ENCODE measurements at places on chromosomes 7 and 10.
A peak's percentile ranks its signal among the peaks of the same experiment; 100 is the strongest.

GRCh38 chr7:25770235-25770634 is 381.8 kb upstream of the NFE2L3 start:
- DNase-seq: no peak

GRCh38 chr10:17214971-17215781 is 12.9 kb upstream of the VIM start:
- no peak for DNase-seq

- DNase-seq: no peak
These were observed 177.2 kb downstream of the BUB3 start for GRCh38 chr10:123331438-123331837.

DNA sequence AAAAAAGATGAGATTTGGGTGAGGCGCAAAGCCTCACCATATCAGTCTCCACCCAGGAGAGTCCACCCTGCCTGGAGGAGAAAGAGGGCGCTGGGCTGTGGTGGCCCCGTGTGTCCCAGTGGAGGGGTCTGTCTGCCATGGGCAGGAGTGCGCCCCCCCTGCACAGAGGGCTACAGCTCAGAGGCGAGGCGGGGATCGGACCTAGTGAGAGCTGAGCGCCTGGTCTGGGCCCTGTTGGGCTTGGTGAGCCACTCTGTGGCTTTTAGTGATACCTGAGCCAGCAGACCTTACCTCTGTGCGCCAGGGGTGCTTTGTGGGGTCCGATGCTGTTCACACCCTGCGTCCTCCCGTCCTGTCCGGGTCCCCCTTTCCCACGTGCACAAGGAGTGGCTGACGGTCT is 25.9 kb upstream of the GNA12 start:
- no peak for DNase-seq

DNA sequence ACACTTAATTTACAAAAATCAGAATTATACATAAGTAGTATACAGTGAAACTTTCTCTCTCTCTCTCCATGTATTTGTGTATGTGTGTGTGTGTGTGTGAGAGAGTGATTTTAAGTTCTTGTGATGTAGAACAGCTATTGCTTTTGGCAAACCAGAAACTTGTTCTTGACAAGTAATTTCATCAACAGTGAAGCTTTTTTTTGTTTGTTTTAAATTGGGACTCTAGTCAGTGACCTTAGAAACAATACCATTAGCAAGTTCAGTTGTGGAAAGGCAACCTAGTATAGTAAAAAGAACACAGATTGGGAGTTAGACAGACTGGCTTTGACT is 319.1 kb downstream of the PTEN start:
- DNase-seq: no peak

DNA sequence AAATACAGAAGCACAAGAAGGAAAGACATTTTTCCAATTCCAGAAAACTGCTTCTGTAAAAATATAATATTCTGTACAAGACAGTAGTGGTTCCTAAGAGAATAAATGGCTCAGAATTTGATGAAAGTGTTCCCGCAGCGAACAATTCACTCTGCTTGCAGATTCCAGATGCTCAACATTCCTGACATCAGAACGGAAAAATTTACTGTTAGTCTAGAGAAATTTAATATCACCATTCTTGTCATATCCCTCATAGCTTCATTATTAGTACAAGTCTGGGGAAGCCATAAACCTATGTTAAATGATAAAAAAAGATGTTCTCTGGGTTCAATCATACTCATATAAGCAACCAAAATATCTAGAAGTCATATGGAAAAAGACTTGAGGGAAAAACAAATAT is 83.6 kb downstream of the MPP7 start:
- DNase-seq: no peak

- no peak for DNase-seq
These were observed 71.2 kb upstream of the FAM20C start for GRCh38 chr7:121002-121785.

DNA sequence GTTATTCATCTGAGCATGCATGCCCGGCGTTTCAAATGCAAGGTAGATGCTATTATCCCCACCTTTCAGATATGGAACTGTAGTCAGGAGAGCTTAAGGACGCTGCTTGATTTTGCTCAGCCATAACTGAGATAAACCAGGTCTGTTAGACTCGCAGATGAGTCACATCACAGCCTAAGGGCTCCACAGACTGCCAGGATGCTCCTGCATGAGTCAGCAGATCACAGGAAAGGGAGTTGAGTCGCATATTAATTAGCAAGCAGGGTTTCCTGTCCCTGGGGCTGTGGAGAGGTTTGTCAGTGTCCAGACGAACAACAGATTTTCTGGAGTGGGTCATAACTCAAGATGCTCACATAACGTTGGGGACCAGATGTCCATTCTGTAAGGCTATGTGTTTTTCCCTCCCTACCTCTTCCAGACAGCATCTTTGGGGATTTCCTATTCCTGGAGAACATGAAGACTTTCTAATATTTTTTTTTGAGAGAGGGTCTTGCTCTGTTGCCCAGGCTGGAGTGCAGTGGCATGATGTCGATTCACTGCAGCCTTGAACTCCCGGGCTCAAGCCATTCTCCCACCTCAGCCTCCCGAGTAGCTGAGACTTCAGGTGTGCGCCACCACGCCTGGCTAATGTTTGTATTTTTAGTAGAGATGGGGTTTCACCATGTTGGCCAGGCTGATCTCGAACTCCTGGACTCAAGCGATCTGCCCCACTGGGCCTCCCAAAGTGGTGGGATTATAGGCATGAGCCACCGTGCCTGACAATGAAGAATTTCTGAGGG is 36.7 kb downstream of the PFKFB3 start:
- peak; percentile 86 for DNase-seq

DNA sequence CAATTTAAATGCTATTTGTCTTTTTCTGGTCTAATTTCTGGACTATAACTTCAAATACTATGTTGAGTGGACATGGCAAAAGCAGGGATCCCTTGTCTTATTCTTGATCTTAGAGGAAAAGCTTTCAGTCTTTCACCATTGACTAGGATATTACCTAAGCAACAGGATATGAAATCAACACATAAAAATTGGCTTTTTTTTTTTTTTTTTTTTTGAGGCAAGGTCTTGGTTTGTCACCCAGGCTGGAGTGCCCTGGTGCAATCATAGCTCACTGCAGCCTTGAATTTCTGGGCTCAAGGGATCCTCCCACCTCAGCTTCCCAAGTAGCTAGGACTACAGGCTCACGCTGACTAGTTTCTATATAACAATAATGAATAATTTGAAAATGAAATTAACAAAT is 90.8 kb downstream of the JMJD1C start:
- no peak for DNase-seq

DNA sequence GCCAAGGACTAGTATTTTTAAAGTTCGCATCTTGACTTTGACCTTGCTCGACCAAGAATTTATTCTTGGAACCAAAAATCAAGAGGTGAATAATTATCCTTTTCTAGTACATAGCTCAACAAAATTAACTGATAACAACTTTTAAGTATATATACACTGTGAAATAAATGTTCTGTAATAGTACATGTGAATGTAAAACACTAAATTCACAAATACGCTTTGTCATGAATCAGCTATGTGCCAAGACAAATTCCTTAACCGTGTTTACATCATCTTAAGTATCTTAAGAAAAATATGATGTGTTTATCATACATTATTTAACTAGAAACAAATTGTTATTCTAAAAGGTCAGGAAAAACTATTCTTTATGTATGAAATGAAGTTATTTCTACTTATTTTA is 83.3 kb downstream of the CUL2 start:
- no peak for DNase-seq

DNA sequence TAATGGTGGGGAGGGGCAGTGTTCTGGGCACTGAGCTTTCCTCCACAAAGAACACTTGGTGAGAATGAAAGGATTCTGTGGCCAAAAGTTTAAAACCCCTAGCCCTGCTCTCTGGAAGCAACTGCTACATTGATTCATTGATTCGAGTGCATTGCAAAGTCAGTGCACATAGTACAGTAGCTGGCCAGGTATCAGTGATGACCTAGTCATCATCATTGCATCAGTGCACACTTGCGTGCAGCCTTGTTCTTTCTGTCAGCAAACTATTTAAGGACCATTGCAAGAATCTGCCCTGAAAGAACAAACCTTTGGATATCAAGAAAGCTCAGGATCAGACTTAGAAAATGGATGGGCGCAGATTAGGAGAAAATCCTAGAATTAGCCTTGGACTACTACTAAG is 47.4 kb downstream of the CUL1 start:
- DNase-seq: no peak

GRCh38 chr10:112140110-112140970 is 43.2 kb downstream of the GPAM start:
- DNase-seq: peak; percentile 91

DNA sequence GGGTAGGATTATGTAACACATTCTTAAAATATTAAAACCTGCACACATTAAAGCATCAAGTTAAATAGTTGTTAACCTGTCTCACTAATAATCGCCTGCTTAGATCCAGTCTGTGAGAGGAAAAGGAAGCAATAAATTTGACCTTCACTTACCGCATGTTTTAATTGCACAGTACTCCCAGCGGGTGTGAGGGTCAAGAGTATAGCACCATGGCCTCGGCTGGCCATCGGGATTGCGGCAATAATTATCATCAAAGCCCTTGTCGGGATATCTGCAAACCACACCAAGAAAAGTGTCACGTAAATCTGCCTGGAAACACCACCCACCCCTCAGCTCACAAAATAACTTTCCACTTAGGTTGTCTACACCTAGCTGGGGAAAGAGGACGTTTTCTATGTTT is 26.6 kb downstream of the HGF start:
- no peak for DNase-seq

DNA sequence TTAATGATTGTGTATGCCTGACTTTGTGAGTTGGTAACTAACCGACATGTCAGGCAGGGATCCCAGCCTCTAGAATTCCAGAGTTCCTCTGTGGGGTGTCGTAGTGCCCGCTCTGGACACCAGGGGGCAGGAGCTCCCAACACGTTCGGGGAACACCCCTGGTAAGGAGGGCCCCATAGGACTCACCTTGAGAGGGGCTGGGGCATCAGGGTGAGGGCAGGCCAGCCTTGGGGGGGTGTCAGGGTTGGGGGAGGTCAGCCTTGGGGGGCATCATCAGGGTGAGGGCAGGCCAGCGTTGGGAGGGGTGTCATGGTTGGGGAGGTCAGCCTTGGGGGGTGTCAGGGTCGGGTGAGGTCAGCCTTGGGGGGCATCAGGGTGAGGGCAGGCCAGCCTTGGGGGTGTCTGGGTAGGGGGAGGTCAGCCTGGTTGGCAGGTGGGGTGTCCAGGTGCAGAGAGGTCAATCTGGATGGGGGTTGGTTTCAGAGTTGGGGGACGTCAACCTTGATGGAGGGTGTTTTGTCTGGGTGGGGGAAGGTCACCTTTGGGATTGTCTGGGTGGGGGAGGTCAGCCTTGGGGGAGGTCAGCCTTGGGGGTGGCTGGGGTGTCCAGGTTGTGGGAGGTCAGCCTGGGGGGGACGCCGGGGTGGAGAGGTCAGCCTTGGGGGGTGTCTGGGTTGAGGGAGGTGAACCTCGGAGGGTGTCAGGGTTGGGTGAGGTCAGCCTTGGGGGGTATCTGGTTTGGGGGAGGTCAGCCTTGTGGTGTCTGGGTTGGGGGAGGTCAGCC is 45.6 kb upstream of the SUN1 start:
- DNase-seq: peak; percentile 61

DNA sequence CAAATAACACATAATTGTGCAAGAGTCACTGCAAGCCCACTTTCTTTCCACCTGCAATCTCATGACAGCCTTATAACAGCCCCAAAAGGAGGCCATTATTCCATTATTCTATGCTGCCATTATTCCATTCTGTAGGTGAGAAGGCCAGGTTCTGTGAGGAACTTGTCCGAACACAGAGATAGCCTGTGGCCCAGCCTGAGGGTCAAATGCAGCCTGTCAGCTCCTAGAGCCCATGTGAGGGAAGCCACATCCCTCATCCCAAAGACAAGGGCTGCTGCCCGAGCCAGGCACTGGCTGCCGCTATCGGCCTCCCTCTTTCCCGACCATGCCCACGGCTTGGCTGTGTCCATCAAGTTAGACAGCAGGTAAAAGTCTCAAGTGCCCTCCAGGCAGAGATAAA is 24.1 kb upstream of the C10orf71 start:
- no peak for DNase-seq

DNA sequence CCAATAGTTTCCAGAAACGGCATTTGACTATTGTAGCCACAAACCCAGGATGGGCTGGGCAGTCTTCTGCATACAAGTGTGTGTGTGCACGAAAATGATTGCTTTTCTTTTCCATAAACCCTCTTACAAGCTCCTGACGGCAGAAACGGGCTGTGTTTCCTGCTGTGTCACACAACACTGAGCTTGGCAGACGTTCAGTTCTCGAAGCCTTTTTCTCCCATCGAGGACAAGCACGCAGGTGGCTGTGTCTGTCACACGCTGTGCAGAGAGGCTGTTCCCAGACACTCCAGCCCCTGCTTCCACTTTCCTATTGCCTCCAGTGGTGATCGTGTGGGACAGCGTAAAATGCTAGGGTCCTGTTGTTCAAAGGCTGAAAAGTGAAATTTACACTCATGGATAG is 32.1 kb downstream of the RBAK start:
- no peak for DNase-seq

DNA sequence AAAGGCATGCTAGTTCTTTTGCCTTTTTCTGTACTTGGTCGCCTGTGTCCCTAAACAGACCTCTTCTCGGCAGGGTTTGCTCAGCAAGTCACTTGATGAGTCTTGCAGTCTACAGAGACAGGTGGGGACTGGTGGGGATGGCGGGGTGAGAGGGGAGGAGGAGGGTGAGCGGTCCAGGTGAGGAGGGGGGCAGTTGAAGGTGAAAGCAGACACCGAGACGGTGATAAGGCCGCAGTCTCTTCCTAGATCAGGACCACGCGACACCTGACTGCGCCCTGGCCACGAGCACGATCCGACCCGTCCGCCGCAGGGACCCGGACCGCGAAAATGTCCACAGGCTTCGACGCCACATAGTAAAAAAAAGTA is 566 bp downstream of the ASNS start:
- DNase-seq: no peak

DNA sequence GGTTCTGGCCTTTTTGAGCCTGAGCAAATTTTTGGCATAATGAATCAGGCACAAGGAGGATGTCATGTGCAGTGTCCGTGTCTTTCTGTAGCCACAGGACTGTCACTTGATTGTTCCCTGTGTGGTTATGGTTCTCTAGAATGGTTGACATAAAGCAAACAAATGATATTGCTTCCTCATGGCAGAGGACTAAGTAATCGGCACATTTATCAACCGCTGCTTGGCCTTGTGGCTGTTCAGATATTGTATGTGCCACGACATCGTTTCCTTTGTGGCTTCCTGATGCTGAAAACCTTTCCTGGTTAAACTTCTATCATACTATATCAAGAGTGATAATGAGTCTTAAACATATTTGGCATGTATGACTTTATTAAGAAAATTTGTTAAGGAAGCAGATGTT is 598.8 kb downstream of the SUGCT start:
- DNase-seq: no peak

- DNase-seq: no peak
These were observed 2.5 kb downstream of the TNS3 start for GRCh38 chr7:47579458-47579857.

DNA sequence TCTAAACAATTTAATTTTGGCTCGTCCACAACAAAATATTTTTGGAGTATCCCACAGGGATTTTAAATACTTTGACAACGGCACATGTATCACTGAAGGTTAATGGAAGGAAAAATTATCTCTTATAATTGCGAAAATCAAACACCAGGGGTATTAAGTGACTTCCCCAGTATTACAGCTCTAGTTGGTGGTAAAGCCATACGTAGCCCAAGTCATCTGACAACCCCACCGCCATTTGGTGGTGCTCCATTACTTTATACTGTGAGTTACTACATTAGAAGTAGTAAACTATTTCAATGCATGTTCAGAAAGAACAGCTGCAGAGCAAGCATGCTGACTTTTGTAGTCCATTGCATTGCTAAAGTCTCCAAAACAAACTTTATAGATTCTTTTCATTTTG is 179.7 kb downstream of the HGF start:
- DNase-seq: no peak

Data from ELF-1 (cell line).